ENCODE measurements at places on chromosomes 12 and 14. TPM values are rescaled to one million over a fixed set of nuclear protein-coding genes. Genes with fewer than 3 reads are reported as not detected.

- H3K4me3 ChIP-seq, result no peak overlapping the region
- no peaks in the 10 kb centered on the region for H3K4me1 ChIP-seq
- no peaks in the 10 kb centered on the region for H3K36me3 ChIP-seq
- H3K27me3 ChIP-seq, result no peaks in the 10 kb centered on the region
Measured at GRCh38 chr14:89540009-89540829, 123.2 kb upstream of the FOXN3 start.

GRCh38 chr12:2719392-2719791 is 75.4 kb upstream of the FKBP4 start:
- no peaks in the 10 kb centered on the region for H3K36me3 ChIP-seq
- H3K27me3 ChIP-seq, result peaks cover 10% of the 10 kb centered on the region
- H3K4me1 ChIP-seq, result no peaks in the 10 kb centered on the region
- DNase-seq, result no peak

The ALDH2 gene
- 0.79 TPM for total RNA-seq

- no peaks in the 10 kb centered on the region for H3K4me1 ChIP-seq
- no peak overlapping the region for H3K27ac ChIP-seq
- no peaks in the 10 kb centered on the region for H3K27me3 ChIP-seq
Measured at GRCh38 chr12:81141217-81141616, 63.3 kb downstream of the ACSS3 start.

DNA sequence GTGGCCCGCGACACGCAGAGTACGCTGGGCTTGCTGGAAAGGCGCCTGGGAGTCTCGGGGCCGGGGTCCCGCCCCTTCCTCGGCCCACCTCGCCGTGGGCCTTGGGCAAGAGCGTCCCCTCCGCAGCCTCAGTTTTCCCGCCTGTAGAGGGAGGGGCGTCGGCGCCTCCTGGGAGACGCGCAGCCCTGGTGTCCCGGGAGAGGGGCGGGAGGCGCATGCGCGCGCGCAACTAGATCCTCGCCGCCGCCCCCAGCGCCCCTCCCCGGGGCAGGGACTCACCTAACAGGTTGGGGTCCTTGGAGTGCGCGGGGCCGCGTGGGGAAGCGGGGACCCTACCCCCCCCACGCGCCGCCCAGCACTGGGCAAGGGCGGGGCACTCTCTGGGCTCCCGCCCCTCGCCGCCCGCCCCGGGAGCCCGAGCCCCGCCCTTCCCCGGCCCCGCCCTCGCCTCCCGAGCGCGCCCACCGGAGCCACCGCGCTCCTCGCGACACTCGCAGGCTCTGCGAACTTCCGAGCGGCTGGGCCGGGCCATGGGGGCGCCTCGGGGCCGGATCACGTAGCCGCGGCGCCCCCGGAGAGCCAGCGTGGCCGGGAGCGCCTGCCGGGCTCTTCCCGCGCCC is at the start of gene KIF26A:
KIF26A (plus strand) TSS at position 490 of the 620 bp plus-strand sequence. CDS start 136 bp downstream, outside the sequence.
- H3K27ac ChIP-seq, result peak within 1 kb of the TSS; percentile 65
- 0 out of 2 replicates have a peak, but pooled peaks cover 2% of the 10 kb centered on the region for H3K36me3 ChIP-seq
- H3K4me1 ChIP-seq, result peaks cover 13% of the 10 kb centered on the region
- peak within 1 kb of the TSS; percentile 79 for H3K4me3 ChIP-seq
- DNase-seq, result peak; percentile 91
- H3K27me3 ChIP-seq, result no peaks in the 10 kb centered on the region

- H3K27me3 ChIP-seq, result no peaks in the 10 kb centered on the region
- no peak for DNase-seq
- no peaks in the 10 kb centered on the region for H3K36me3 ChIP-seq
Measured at GRCh38 chr14:83559721-83560120, 1970.2 kb upstream of the FLRT2 start.

DNA sequence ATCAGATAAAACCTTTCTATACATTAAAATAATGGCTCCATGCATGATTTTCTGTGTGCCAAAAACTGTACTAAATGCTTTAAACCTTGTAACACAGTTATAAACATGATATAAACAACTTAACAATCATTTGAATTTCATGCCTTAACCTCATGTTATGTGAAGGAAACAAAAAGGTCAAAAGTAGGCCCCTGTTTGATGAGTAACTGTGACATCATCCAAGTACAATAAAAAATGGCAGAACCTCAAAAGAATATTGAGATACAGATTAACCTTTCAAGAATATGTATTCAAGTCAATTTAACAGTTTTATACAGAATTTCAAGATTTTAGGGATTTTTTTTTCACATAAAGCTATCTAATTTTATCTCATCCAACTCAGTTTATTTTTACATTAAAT is 310.7 kb upstream of the DCN start:
- H3K36me3 ChIP-seq, result no peaks in the 10 kb centered on the region
- no peak for DNase-seq
- no peaks in the 10 kb centered on the region for H3K27me3 ChIP-seq
- no peak overlapping the region for H3K4me3 ChIP-seq
- H3K27ac ChIP-seq, result no peak overlapping the region

DNA sequence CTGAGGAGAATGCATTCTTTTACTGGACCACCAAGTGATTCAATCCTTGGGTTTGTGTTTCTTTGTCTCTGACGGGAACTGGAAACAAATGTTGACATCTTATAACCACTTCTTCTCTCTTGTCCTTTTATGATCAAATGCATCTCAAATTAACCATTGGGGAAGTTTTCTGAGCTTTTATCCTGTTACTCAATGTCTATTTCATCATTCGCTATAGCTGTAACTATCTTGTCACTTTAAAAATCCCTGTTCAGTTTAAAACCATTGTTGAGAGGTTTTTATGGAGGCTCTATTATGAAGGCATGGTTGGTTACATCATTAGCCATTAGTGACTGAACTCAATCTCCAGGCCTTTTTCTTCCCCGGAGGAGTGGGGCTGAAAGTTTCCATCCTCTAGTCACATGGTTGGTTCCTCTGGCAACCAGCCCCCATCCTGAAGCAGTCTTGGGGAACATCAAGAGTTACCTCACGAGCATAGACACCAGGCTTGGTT is 2.7 kb upstream of the CLEC6A start:
- peaks cover 9% of the 10 kb centered on the region for H3K4me1 ChIP-seq
- H3K27me3 ChIP-seq, result no peaks in the 10 kb centered on the region
- DNase-seq, result no peak
- H3K4me3 ChIP-seq, result no peak overlapping the region

DNA sequence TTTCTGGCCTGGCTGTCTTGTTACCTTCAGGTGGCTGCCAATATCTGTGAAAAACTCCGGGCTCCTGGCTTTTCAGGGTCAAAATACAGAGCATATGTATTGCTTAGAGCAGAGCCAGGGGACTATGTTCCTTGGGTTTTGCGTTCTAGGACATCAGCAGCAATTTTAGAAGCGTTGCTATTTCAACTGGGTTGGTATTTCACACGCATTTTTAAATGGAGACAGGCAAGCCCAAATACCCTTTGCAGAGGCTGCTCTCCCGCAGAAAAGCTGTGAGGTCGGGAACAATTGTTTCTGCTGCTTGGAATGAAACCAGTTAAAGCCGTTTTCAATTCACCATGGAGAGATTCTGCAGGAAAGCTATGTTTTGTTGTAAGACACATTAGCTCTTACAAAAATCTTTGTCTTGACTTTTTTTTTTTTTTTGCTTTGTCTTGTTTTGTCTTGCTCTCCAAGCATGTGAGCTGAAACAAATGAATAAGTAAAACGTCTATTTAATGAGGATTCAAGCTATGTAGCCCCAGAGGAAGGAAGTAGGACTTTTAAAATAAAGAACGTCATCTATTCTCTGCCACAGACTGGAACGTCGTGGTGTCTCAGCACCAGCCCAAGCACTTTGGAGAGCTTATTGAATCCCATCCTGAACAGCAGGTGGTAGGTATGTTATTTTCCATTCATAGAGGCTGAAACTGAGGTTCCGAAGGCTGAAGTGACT is 181.0 kb upstream of the TBX3 start:
- H3K27ac ChIP-seq, result no peak overlapping the region
- H3K36me3 ChIP-seq, result no peaks in the 10 kb centered on the region
- H3K4me1 ChIP-seq, result no peaks in the 10 kb centered on the region
- no peaks in the 10 kb centered on the region for H3K27me3 ChIP-seq

DNA sequence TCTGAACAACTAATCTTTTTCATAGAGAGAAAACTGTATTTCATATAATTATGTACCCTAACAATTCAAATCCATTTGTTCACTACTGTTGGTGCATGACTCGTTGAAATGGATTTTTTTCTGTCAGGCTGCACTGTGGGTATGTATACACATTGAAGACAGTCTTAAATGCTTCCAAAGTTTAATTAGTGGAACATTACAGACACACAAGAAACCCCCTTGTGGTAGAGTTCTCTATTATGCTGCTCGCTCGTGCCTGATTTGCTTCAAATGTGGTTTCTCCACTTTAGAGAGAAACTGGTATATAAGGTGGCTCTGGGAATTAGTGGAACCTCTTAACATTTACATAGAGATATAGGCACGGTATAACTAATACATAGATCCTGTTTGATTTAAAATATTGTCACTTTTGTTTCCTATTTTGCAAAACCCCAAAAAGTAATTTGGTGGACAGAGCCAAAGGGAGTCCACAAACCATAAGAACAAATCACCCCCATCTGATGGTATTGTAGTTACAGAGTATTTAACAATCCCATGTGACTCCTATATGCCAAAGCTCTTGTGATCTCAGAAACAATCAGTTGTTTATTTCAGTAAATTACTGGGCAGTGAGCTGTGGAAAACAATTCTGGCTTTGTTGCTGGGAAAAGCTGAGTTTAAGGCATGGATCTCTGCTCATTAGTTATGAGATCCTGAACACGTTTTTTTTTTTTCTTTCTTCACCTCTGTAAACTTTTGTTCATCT is 159.5 kb downstream of the BRMS1L start:
- H3K36me3 ChIP-seq, result no peaks in the 10 kb centered on the region
- H3K27me3 ChIP-seq, result 0 out of 2 replicates have a peak, but pooled peaks cover 2% of the 10 kb centered on the region
- no peak overlapping the region for H3K4me3 ChIP-seq
- DNase-seq, result no peak
- no peak overlapping the region for H3K27ac ChIP-seq

DNA sequence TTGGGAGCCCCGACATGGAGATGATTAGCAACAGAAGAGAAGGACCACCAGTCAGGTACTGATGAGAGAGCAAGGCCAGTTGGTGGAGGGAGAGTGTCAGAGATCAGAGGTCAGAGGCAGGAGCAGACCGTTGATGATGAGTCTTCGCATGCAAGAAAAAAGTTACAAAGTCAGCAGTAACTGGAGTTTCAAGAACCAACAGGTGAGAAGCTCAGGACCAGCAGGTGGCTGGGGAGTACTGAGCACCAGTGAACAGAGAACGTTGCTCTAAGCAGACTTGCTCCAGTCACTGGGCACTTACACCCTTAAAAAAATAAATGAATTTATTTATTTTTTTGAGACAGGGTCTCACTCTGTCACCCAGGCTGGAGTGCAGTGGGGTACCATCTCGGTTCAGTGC is 44.5 kb upstream of the KCNA1 start:
- H3K4me1 ChIP-seq, result no peaks in the 10 kb centered on the region
- no peak for DNase-seq

The SERPINA9 gene
- not detected for total RNA-seq

GRCh38 chr14:96191353-96191752 is 13.3 kb upstream of the BDKRB2 start:
- no peaks in the 10 kb centered on the region for H3K27me3 ChIP-seq
- no peak overlapping the region for H3K4me3 ChIP-seq
- H3K27ac ChIP-seq, result no peak overlapping the region
- H3K4me1 ChIP-seq, result no peaks in the 10 kb centered on the region
- DNase-seq, result no peak
- H3K36me3 ChIP-seq, result no peaks in the 10 kb centered on the region

DNA sequence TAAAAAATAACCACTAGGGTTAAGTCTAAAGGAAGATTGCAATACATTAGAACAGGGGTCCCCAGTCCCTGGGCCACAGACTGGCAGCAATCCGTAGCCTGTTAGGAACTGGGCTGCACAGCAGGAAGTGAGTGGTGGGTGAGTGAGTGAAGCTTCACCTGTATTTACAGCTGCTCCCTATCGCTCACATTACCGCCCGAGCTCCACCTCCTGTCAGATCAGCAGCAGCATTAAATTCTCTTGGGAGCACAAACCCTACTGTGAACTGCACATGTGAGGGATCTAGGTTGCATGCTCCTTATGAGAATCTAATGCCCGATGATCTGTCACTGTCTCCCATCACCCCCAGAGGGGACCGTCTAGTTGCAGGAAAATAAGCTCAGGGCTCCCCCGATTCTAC is 15.5 kb downstream of the ADGRD1 start:
- no peaks in the 10 kb centered on the region for H3K4me1 ChIP-seq
- peaks cover 3% of the 10 kb centered on the region for H3K27me3 ChIP-seq
- no peak overlapping the region for H3K4me3 ChIP-seq
- DNase-seq, result no peak
- H3K36me3 ChIP-seq, result no peaks in the 10 kb centered on the region
- no peak overlapping the region for H3K27ac ChIP-seq

GRCh38 chr14:33756833-33757232 is 194.0 kb downstream of the EGLN3 start:
- H3K27me3 ChIP-seq, result no peaks in the 10 kb centered on the region
- DNase-seq, result no peak
- H3K4me3 ChIP-seq, result no peak overlapping the region
- H3K27ac ChIP-seq, result no peak overlapping the region
- no peaks in the 10 kb centered on the region for H3K4me1 ChIP-seq
- no peaks in the 10 kb centered on the region for H3K36me3 ChIP-seq

- H3K36me3 ChIP-seq, result 0 out of 2 replicates have a peak, but pooled peaks cover 3% of the 10 kb centered on the region
- H3K27ac ChIP-seq, result no peak overlapping the region
- peak overlapping the region; percentile 82 for H3K4me3 ChIP-seq
- peaks cover 4% of the 10 kb centered on the region for H3K4me1 ChIP-seq
- DNase-seq, result no peak
- no peaks in the 10 kb centered on the region for H3K27me3 ChIP-seq
Measured at GRCh38 chr14:45083617-45083975, 320 bp upstream of the PRPF39 start.

- no peak overlapping the region for H3K4me3 ChIP-seq
- no peaks in the 10 kb centered on the region for H3K36me3 ChIP-seq
- H3K4me1 ChIP-seq, result no peaks in the 10 kb centered on the region
- H3K27me3 ChIP-seq, result no peaks in the 10 kb centered on the region
Measured at GRCh38 chr12:19088606-19089005, 40.9 kb upstream of the PLEKHA5 start.

DNA sequence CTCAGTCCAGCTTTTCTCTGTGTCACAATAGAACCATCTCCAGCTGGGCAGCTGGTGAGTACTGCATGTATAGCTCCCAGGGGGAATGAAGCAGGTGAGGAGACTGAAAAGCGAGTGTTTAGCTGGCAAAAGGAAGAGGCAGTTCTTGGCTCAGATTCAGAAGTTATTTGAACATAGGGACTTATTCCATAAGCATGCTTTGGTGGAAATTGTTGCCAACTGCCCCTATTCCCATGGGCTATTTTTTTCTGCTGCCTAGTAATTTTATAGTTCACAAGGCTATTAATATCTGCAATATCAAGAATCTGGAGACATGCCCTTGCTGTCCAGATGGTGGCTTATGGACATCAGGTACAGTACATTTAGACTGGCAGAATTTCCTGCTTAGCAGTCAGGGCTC is 1112.7 kb downstream of the LRFN5 start:
- DNase-seq, result peak; percentile 26
- no peak overlapping the region for H3K27ac ChIP-seq
- 0 out of 2 replicates have a peak, but pooled peaks cover 2% of the 10 kb centered on the region for H3K4me1 ChIP-seq
- no peaks in the 10 kb centered on the region for H3K36me3 ChIP-seq
- no peaks in the 10 kb centered on the region for H3K27me3 ChIP-seq
- H3K4me3 ChIP-seq, result no peak overlapping the region

The CLECL1 gene
- not detected for total RNA-seq

GRCh38 chr12:64724201-64724745 is 34.9 kb downstream of the GNS start:
- H3K36me3 ChIP-seq, result peaks cover 6% of the 10 kb centered on the region
- no peaks in the 10 kb centered on the region for H3K4me1 ChIP-seq
- H3K4me3 ChIP-seq, result no peak overlapping the region

Data from SJCRH30 (cell line).